Vagina (tissue), 2 donors: ENCODE measurements at places on chromosomes 13 and 19.

GRCh38 chr13:63497601-63498000 lies 2082.0 kb upstream of the PCDH20 start:
- DNase-seq: no peak

GRCh38 chr13:39916330-39916729 lies 260.9 kb downstream of the COG6 start:
- no peak for DNase-seq

GRCh38 chr13:51731759-51732158 lies 72.2 kb downstream of the DHRS12 start:
- DNase-seq: no peak

GRCh38 chr19:19224852-19225494 lies 13.2 kb downstream of the NCAN start:
- DNase-seq: no peak

GRCh38 chr13:49608651-49609331 lies 19.5 kb upstream of the ARL11 start:
- DNase-seq: no peak

DNA sequence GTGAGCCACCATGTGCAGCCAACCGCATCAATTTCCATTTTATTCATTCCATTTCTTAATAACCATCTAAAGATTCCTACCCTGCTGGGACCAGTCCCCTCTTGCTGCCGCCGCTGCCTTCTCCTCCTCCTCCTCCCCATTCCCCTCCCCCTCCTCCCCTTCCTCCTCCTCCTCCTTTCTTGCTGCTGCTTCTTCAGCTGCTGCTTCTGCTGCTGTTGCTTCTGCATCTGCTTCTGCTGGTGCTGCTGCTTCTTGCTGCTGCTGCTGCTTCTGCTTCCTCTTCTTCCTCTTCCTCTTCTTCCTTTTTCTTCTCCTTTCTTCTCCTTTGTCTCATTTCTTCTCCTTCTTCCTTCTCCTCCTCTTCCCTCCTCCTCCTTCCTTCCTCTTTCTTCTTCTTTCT lies 20.0 kb upstream of the SPRYD7 start:
- DNase-seq: no peak

DNA sequence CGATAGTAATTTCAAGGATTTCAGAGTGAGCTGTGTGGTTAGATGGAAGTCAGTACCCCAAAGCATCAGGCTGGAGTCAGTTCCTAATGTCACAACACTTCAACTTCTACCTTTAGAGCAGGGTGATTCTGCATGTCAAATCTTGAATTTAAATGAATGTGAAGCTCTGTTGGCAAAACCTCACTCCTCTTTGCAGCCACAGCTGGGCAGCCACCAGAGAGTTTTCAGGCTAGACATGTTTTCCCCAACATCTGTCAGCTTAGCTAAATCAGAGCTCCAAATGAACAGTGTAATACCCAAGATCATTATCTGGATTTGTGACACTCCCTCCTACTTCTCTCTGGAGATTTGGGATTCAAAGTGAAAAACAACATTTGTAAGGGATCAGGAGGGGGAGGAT lies 33.7 kb upstream of the OLFM4 start:
- no peak for DNase-seq

DNA sequence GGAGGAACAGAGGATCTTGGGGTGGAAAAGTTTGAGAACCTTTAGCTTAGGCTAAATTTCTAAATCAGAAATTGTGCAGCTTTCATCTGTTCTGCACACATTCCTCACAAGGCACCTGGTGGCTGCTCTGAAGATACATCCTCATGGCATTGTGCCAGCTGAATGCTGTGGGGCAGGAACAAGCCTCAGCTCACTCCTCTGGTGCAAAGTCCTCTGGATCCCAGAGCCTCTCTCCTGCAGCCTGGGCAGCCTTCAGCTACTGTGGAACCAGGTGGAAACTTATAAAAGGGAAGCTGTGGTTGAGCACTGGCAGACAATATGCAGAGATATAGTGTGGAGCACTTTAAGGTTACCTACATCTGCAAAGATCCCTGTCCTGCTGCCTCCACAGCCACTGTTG lies 72.3 kb downstream of the KCTD12 start:
- DNase-seq: no peak

DNA sequence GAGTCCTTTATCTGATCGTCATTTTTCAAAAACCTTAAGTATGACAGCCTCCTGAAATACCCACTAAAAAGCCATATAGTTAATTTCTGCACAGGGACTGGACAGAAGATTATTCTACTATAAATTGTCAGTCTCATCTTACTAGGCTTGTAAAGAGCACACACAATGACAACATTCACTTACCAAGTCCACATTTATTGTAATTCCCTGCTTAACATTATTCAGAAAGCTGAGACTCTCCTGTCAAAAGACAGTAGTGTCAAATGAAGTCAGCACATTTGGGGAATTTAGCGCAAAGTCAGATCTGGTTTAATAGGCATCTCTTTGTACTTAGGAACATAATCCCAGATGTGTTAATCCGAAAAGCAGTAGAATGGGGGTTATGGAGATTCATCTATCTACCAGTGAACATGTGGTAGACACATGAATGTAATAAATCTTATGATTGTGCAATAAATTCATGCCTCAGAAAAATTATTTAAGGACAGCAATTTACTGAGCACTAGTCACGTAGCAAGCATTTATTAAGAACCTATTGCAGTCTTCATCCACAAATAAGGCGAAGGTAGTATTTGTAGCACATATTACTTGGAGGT lies 224.6 kb upstream of the GPC6 start:
- no peak for DNase-seq

GRCh38 chr13:76019421-76020044 lies 383.4 kb downstream of the LMO7 start:
- DNase-seq: no peak

DNA sequence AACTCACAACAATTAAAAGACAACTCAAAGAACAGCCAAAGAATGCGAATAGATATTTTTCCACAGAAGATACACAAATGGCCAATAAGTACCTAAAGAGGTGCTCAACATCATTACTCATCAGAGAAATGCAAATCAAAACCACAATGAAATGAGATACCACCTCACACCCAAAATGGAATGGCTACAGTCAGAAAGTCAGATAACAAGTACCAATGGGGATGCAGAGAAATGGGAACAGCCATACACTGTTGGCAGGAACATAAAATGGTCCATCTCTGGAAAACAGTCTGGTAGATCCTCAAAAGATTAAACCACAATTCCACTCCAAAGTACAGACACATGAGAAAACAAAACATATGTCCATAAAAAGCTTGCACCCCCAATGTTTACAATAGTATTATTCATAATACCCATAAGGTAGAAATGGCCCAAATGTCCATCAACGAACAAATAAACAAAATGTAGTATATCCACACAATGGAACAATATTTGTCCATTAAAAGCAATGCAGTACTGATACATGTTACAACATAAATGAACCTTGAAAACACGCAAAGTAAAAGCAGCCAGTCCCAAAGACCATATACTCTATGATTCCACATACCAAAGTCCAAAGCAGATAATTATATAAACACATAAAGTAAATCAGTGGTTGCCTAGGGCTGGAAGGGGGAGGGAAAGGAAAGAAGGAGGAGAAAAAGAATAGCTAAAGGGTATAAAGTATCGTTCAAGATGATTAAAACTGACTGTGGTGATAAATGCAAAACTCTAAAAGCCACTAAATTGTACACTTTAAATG lies 19.6 kb downstream of the USP12 start:
- DNase-seq: no peak
